ENCODE measurements at places on chromosomes 7 and 10.
A peak's percentile ranks its signal among the peaks of the same experiment; 100 is the strongest.

- peak; percentile 50 for DNase-seq
Measured at GRCh38 chr10:89262086-89263051, 10.8 kb upstream of the LIPA start.

GRCh38 chr7:158375034-158375433 lies 212.6 kb downstream of the PTPRN2 start:
- no peak for DNase-seq

GRCh38 chr10:91689731-91690168 lies 56.9 kb upstream of the PPP1R3C start:
- DNase-seq = no peak

DNA sequence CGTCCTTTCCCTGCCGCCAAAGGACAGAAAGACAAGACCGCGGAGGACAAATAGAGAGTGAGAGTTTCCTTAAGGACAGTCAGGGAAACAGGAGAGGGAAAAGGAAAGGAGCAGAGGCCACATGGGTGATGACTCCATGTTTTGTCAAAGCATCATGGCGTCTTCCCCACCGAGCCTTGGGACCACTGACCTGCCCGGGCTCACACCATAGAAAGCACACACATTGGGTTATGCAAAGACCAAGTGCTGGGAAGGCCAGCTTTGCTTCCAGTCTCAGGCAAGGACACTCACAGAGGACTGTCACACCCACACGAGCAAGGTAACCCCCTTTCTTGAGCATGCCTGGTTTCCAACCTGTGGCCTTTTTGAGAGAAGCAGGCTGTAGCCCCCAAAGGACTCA lies 23.3 kb upstream of the HABP2 start:
- DNase-seq = no peak

DNA sequence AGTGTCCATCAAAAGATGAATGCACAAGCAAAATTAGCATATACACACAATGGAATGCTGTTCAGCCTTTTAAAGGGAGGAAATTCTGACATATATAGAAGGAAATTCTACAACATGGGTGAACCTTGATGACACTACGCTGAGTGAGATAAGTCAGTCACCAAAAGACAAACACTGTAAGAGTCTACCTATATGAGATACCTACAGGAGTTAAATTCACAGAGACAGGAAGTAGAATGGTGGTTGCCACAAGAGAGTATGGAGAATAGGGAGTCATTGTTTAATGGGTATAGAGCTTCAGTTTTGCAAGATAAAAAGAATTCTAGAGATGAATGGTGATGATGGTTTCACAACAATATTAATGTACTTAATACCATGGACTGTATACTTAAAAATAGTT lies 51.8 kb downstream of the HERC4 start:
- DNase-seq = no peak

- DNase-seq = no peak
Measured at GRCh38 chr10:14282276-14282675, 48.4 kb downstream of the FRMD4A start.

- DNase-seq = no peak
Measured at GRCh38 chr10:127580822-127581221, 31.7 kb downstream of the NPS start.

DNA sequence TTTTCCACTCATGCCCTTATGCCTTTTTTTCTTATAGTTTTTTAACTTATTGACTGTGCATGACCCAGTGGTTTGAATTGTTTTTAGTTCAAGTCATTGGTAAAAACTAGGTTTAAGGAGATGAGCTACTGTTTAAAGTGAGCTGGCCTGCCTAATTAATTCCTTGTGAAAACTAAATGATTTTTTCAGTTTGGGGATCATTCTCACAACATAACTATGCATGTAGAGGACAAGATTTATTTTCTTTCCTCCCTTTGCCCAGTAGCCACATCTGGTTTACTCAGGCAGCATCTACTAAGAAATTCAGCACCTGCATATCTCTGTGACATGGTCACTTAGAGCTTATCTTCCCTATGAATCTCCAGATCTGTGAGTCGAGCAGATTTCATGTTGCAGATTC lies 1.7 kb downstream of the ADO start:
- DNase-seq = no peak

GRCh38 chr7:33604056-33604455 lies 301.3 kb upstream of the BMPER start:
- no peak for DNase-seq

GRCh38 chr7:17302575-17303142 lies 4.2 kb downstream of the AHR start:
- no peak for DNase-seq

DNA sequence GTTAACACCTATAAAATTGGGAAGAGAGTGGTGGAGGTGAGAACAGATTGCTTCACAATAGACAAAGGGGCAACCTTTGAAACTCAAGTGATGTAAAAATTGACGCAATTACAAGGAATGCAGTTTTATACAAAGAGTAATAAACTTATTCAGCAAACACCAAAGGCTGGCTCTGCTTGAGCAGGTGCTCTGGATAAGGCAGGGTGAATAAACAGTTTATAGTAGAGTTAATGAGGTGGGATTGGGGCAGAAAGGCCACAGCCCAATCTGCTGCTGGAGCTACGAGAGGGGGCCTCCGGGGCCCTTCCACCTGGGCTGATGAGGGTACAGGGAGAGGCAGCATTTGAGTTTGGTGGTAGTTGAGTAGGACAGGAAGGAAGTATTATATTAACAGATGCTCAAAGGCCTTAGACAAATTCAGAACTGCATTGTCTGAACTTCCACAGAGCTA lies 6.0 kb downstream of the MUC12 start:
- no peak for DNase-seq

GRCh38 chr7:158885624-158886023 lies 29.3 kb downstream of the DYNC2I1 start:
- DNase-seq = no peak

- DNase-seq = no peak
Measured at GRCh38 chr10:130409931-130410330, 273.7 kb downstream of the GLRX3 start.

- peak; percentile 87 for DNase-seq
Measured at GRCh38 chr7:46909601-46910051, 672.3 kb downstream of the TNS3 start.

- no peak for DNase-seq
Measured at GRCh38 chr10:16686054-16686902, 130.9 kb downstream of the RSU1 start.

- DNase-seq = no peak
Measured at GRCh38 chr7:87926581-87927461, 7.2 kb upstream of the ADAM22 start.

GRCh38 chr10:18664841-18665478 lies 5.7 kb downstream of the ARL5B start:
- DNase-seq = no peak

GRCh38 chr7:45650404-45651394 lies 76.5 kb downstream of the ADCY1 start:
- DNase-seq = no peak

GRCh38 chr7:75599244-75599781 lies 107.2 kb downstream of the SPDYE5 start:
- DNase-seq = no peak

GRCh38 chr10:79023240-79024162 lies 45.3 kb upstream of the ZMIZ1 start:
- DNase-seq = no peak
